B cell (primary cell): ENCODE measurements at places on chromosomes 11 and 22.

DNA sequence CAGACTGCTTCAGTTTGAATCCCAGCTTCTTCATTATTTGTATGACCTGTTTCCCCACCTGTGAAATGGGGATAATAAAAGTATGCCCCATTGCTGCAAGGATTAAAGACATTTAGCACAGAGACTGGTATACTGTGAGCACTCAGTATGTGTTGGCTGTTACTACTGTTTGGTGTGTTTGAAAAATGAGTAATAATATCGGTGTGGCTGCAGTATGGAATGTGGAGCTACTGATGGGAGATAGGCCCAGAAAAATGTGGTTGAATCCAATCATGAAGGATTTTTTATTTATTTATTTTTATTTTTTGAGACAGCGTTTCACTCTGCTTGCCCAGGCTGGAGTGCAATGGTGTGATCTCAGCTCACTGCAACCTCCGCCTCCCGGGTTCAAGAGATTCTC lies 9.1 kb upstream of the C1QTNF4 start:
- DNase-seq: no peak

- peak; percentile 63 for DNase-seq
These were observed 104.1 kb downstream of the ATXN10 start for GRCh38 chr22:45775569-45776312.

DNA sequence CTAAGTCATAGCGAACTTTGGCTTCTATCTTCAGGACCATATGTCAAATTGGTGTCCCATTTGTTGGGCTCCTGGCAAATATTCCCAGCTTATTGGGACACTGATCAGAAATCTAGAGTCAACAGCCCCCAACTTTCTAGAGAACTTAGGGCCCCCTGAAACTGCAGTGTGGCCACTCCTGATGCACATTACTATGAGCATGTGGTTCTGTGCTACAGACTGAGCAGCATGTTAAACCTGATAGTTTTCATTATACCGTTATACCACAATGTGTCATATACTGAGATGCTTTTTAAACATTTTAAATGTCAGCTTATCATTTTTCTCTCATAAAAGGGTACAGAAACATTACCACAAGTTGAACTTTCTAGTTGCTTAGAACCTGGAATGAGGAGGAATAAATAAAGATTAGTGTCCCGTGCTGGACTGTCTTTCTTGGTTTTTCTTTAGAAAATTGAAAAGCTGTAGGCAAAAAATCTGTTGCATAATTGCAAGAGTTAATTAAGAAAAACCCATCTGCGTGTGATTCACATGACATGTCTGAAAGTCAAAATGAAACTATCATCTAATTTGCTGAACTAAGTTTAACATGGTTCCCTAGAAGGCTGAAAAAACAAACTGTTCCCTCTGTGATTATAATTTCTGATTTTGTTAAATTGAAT lies 16.4 kb upstream of the CTSC start:
- DNase-seq: peak; percentile 16

DNA sequence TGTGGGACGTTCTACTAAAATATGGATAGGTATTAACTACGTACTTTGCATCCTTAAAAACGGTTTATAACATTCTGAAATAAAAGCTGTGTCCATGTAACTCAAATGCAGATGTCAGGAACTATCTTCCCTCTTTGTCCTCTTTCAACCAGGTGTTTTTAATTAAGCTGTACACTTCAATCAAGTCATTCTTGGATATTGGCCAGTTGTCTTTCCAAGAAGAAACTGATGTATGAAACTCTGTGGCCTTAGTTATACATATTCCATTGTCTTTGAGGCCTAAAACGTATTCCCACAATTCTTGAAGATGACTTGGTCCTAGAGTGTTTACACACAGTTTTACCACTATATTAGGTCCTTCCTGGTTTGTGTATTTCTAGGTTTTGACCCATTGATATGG lies 249.0 kb upstream of the CNTN5 start:
- no peak for DNase-seq

DNA sequence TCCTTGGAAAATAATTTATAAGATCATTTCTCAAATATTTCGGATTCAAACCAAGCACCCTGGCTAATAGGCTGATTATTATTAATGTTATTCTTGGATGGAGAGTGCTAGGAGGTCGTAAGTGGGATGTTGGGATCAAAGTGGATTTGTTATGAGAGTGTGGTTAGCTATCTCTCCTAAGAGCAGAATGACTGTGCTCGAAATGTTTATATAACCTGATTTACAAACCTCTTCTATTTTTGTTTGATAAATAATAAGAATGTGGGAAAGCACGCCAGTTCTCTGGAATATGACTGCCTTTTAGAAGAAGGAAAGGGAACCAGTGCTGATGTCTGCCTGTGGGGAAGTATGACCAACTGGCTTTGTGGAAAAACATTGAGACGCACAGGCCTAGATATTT lies 527.5 kb downstream of the NTM start:
- DNase-seq: no peak

DNA sequence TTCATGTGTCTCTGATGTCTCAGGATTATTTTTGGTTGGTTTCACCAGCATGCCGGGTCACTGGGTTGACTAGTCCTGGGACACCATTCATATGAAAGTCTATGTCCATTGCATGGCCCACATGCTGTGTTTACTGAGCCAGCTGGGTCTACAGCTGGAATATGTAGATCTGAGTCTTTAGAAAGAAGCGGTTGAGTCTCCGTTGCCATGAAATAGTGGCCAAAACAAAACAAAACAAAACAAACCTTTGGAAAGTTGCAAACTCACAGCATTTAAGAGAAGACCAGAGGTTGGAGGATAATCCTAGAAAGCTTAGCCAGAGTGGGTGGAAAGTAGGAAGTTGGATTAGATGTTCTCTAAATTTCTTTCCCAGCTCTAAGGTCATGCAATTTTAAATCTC lies 191.8 kb upstream of the NTM start:
- DNase-seq: no peak

- no peak for DNase-seq
These were observed 109.7 kb upstream of the USP47 start for GRCh38 chr11:11732116-11732515.

DNA sequence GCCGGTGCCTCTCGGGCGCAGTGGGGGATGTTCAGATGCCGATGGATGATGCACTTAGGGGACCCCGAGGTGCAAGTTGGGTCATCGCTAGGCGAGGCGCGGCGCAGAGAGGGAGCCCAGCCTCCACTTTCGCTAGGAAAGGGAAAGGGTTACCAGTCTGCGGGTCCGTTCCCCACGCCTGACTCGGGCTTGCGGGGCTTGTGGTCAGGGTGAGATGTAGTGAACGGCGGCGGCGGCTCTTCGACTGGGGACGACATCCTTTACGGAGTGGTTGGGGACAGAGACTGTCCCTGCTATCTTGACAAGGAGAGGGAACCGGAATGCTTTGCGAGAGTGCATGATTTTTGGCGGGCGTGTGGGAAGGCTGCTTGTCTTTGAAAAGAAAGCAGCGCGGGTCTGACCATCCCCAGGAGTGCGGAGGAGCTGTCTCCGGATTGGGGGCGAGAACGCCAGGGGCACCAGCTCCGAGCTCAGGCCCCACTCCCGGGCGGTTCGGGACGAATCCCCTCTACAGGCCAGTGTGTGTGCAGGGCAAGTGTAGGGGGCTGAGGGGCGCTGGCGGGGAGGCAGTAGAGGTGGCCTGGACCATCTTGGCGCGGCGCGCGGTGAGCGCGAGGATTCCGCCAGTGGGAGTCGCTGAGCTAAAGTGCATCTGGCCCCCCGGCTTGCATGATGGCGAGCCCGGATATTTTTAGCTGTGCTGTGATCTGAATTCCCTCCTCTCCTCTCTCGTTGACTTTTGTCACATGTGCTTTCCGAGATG lies 1.1 kb downstream of the FAT3 start:
- no peak for DNase-seq

DNA sequence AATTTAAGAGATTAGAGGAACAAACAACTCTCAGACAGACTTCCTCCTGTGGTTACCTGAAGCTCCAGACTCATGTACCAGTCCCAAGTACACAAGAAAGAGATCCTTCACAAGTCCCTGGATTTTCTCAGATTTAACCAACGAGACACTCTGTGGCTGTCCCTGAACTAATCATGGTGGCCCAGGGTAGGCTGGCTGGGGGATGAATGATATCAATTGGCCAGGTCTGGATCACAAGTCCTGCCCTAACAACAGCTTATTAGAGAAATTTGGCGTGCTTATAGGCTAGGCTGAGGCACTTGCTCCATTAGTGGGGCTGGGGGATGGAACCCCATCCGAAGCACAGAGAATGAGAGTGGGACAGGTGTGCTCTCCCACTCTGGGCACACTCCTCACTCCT lies 22.1 kb downstream of the HEPHL1 start:
- DNase-seq: no peak

- no peak for DNase-seq
These were observed 216.4 kb downstream of the GRM5 start for GRCh38 chr11:88849368-88849767.

GRCh38 chr11:67260406-67260805 lies 5.9 kb upstream of the GRK2 start:
- no peak for DNase-seq

DNA sequence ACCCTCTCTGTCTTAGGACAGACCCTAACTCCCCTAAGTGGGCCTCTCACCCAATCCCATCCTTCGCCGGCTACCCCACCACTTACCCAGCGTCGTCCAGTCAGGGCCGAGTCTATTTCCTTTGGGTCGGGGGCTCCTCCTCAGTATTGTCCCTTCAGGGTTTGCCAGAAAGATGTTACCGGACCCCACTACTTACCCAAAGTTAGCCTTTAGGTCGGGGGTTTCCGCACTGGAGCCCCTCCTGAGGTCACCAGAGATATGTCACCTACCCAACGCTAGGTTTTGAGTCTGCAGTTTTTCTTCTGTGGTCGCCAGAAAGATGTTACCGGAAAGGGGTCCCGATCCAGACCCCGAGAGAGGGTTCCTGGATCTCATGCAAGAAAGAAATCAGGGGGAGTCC lies 17.9 kb upstream of the B4GALNT4 start:
- DNase-seq: no peak

GRCh38 chr11:69874178-69874983 lies 55.2 kb upstream of the FGF3 start:
- DNase-seq: no peak

DNA sequence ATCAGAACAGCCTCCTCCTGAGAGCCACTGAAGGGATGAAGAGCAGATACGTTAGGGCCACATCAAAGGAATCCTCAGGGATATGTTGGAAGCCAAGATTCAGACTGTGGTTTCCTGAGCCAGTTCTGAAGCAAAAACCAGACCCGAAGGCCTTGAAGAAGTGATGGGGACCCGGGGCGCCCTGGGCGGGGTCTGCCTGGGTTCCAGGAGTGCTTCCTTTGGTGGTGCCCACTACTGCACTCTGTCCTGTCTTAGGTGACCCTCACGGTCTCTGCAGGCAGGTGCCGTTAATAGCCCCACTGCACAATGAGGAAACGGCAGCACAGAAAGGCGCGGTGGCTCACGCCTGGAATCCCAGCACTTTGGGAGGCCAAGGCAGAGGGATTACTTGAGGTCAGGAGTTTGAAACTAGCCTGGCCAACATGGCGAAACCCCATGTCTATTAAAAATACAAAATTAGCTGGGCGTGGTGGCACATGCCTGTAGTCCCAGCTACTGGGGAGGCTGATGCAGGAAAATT lies 12.9 kb upstream of the SH3BP1 start:
- no peak for DNase-seq

GRCh38 chr11:73240190-73240781 lies 22.2 kb downstream of the P2RY2 start:
- DNase-seq: no peak

DNA sequence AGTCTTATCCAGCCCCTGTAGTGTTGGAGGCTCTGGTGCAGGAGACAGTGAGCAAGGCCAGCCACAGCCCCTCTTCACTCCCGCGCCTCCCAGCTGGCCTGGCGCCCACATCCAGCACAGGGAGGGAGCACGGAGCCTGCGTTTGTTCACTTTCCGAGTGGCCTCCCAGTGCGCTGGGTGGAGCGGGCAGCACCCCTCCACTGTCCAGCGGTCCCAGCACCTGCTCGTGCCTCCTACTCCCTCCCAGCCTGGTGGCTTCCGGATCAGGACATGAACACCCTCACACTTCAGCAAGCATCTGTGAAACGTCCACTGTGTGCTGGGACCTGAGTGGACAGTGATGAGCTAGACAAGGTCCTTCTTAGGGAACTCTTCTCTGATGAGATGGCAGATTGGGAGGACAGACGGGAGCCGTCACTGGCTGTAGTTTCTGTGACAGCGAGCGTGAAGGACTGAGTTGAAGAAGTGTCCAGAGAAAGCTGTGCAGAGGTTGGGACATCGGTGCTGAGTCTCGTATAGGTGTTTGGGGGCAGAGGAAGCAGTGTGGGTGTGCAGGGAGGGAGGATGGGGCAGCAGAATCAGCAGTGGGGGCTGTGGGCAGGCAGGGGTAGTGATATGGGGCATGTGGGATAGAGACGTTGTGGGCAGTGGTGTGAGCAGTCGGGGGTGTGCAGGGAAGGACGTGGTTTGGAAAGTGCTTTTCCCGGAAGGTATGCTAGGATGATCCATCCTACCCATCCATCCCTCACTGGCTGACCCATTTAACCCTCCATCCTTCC lies 256.8 kb downstream of the TBC1D22A start:
- no peak for DNase-seq

DNA sequence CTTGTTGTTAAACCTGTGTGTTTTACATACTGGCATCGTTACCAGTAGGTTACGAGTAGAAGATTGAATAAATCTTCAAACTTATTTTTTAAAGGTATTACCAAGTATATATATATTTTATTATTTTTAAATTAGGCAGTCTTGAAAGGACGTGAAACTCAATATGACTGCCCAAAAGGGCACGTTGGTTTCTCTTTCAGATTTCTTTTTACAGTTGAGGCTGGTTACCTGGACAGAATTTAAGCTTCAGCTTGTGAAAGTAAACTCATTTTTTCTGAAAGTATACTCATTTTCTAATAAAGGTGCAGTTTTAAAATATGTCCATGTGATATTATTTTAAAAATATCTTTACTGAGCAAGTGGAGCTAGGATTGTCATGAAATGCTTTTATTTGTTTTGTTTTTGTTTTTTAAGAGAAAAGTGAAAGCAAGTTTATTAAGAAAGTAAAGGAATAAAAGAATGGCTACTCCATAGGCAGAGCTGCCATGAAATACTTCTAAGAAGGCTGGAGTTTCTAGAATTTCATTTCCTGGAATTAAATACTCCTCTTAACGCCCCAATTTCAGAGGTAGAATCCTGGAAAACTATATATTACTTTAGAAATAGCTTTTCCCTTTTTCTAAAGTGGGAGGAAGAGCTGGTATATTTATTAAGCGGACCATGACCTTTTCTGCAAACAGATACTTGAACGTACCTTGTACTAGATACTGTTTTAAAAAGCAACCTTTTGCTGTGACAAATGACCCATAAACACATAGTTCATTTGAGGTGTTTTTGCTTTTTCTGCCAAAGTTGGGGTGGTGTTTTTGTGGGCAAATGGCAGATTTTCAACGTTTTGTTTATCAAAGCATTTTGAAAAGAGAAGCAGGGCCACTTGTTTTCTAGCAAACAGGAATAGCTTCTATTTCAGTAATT lies 1.9 kb downstream of the FBXO7 start:
- peak; percentile 23 for DNase-seq
